Liver (tissue), 10 donors: ENCODE measurements at places on chromosomes 7 and 10. TPM values are rescaled to one million over a fixed set of nuclear protein-coding genes. Genes with fewer than 3 reads are reported as not detected.

SLC26A3 gene
- total RNA-seq, result under 0.01 TPM

GPRIN2 gene
- total RNA-seq, result 1.3 TPM

GIMAP7 gene
- total RNA-seq, result 4.8 TPM

CYP26C1 gene
- 0.09 TPM for total RNA-seq

GPR15LG gene
- not detected for total RNA-seq

PRPS1L1 gene
- not detected for total RNA-seq

INA gene
- total RNA-seq, result not detected

ANKRD30A gene
- total RNA-seq, result not detected

AGR2 gene
- not detected for total RNA-seq

DNA sequence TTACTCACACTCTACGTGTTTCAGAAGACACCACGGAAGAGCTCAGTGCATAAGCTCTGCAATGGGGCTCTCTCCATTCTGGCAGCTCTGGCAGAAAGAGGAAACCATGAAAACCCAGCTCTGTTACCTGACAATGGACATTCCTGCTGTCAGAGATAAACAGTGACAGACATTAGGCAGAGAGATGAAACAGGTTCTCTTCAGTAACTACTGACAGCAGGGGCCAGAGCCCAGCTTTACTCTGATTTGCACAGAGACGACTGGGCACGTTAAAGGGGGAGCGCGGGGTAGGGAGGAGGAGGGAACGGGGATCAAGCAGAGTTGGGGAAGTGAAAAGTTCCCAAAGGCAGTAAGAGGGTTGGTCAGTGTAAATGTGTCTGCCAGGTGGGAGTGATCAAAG, 206.1 kb downstream of the RAMP3 start:
- DNase-seq, result no peak

DNA sequence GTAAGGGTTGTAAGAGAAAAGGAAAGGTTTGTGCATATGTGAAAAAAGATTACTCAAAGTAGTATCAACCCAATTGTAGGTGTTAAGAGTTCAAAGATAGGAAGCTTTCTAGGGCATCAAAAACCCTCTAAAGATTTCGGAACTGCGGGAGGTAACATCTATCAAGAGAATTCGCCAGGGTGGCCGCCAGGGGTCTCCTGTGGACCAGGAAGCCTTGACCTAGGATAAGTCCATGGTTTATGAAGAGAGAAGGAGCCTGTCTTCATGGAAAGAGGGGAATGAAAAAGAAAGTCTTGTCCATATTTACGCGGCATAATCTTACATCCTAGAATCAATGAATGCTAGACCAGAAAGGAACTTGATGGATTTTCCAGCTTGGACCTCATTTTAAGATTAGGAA, 140.7 kb upstream of the CALCR start:
- DNase-seq, result peak; percentile 45

DNA sequence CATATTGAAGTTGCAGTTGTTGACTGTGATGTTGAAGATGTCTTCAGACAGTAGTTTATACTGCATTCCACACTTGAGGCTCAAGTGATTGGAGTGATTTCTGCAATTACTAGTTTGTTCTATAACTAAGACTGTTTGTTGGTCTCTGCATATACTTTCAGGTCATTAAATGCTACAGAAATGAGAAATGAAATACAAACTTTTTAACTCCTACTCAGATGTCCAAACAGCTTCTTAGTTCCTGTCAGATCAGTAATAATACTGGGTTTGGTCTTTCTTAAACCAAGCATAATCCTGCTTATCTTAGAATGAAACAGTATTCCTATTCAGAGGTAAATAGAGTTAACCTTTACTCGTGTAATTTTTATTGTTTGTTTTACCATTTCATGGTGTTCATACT, 115.9 kb downstream of the CCNY start:
- DNase-seq, result no peak

DNA sequence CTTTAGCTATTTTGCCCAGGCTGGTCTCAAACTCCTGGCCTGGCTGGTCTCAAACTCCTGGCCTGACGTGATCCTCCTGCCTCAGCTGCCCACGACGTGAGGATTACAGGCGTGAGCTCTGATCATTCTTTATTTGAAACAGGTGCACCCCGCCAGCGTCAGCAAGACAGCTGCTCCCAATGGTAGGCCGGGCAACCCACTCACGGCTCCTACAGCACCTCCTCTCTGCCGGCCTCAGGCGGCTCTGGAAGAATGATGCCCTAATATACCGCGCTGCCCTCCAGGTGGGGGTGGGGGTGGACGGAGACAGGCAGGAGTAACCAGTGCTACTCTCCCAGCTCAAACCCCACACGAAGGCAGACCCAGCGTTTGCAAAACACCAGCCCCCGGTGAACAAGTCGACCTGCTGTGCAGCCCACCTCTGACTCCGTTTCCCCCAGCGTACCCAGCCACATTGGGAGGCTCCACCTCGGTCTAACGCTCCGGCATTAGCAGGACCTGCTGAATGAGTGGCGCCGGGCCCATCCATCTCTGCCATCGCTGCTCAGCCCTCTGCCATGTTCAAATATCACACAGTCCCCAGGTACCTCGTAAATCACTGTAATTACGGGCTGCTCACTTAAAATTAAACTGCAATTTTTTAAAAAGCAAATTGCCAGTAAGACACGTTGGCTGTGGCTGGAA, 148.6 kb downstream of the ELFN1 start:
- DNase-seq, result no peak

DNA sequence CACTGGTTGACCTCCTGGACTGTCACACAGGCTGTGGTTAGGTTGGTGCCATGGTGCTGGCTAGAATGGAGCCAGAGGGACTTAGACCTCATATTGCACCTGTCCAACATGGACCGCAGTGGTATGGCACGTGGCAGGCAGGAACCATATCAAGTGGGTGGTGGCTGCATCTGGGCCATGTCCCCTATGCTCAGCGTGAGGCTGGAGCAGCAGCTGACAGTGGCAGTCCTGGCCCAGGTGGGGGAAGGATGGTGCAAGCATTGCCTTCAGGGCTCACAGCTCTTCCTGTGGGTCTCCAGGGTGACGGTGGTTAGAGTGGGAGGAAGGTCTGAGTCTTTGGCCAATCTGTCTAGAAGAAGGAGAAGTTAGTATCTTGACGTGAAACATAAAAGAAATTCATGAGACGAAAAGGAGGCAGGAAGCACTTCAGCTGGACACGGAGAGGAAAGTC, 54.5 kb upstream of the PFKFB3 start:
- DNase-seq, result no peak

DNA sequence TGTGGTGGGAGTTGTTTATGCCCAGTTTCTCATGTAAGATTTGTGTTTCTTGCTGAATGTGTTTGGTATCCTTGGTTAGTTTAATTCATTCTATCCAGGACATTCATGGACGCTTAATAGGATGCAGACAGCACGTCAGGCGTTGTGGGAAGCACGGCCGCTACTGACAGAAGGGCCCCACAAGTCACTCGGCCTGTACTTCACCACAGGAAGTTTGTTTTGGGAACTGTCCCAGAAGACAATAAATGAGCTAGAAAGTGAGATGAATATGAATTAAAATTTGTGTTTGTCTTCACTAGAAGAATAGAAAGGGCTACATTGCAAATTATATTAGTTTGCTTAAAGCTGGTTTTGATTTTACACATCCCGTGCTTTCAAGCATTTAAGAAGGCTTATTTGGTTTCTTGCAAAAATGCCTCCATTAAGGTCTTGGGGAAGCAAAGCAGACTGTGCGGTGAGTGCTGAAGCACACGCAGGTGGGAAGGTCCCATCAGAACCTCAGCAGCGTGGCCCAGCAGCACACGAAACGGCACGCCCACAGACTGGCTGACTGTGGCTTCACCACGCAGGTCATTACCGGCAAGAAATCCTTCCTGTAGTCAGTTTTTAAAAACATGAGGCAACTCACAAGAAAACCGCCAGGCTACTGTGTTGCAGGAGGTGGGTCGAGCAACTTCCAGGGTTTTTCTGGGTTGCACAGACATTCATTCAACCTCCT, 74.1 kb downstream of the VIPR2 start:
- peak; percentile 14 for DNase-seq

DNA sequence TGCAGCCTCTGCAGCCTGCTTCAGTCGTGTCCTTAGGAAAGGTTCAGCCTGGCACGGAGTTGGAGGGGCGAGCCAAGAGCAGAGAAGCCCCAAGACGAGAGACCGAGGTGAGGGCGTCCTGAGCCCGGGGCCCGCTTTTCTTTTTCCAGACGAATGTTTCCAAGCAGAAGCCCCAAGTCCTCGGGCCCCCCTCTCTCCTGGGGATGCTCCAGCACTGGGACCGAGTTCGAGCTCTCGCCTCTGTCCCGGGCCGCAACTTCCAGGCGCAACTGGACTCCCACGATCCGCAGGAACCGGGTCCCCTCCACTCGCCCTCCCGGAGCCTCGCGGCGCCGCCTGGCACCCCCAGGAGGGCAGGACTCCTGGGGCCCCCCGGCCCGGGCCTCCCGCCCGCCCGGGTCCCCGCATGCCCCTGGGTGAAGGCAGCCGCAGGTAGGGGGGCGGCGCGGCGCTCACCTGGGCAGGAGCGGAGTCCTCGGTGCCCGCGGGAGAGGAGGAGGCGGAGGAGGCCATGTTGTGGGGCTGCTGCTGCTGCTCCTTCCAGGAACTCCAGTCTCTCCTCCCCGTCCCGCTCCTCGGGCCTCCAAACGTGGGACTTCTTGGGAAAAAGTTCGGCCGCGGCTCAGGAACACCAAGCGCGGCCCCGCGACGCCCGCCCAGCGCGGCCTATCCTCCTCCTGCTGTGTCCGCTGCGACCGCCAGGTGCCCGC, 45.3 kb upstream of the CDK1 start:
- no peak for DNase-seq

DNA sequence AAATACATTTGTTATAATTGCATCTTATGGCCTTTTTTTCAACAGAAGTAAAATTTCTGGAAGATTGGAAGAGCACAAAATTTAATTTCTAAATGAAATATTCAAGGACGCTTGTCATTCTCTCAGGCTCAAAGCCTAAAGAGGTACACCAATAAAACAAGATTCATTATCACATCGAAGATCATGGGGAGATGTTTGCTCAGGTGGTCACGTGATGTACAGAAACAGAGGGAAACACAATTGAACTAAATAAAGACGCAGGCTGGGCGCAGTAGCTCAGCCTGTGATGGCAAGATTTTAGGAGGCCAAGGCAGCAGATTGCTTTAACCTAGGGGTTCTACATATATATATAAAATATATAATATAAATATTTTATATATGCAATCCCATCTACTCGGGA, 37.3 kb upstream of the TMEM254 start:
- DNase-seq, result no peak

DNA sequence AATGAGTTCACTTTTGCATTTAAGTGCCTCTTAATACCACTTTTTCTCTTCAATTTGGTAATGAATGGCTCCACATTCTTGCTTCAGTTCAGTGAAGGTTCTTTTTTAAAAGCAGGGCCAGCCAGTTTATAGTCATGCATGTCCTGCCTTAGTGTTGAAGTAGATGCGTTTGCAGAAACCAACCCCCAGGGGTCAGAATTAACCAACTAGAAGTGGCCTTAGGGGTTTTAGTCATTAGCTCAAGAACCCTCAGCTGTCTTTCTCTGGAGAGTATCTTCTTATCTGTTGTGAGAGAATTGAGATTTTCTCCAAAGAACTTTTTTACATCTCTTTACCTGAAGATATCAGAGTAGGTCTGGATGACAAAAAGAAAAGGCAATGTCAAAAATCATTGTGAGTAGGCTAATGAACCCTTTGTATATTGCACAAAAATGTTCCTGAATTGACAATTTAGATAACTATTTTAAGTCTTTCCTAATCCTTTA, 82.2 kb downstream of the PIK3CG start:
- DNase-seq, result peak; percentile 61

DNA sequence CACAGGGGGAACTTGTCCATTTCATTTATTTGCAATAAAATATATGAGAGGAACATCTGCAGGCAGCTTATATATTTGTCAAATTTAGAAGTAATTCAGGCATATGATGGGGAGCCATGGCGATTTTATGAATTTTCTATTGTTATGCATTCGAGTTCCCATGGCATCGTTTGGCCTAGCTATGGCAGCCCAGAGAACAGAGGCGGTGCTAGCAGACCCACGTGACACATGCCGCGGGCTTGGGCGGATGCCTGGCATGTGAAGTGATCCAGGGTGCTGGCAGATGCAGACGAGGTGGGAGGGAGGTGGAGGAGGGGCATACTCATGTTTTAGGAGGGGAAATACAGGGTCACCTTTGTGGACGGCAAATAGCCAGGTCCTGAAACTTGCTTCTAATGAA, 560.0 kb upstream of the GALNT17 start:
- no peak for DNase-seq

DNA sequence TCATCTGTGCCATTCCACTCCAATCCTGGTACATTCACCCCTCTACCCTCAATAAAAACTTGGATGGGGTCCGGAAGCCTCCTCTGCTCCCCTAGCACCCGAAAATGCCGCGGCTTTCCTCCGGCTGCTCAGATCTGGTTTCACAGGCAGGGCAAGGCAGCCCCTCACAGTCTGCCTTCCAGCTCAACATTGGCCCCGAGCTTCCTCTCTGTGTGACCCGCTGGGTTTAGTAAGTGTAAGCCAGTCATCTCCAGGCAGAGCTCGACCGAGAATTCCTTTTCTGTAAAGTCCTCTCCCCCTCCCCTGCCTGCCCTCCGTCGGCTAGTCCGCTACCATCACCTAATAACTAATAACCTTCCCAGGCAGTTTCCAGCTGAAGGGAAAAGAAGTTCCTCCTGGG, 3.4 kb downstream of the INHBA start:
- DNase-seq, result no peak

DNA sequence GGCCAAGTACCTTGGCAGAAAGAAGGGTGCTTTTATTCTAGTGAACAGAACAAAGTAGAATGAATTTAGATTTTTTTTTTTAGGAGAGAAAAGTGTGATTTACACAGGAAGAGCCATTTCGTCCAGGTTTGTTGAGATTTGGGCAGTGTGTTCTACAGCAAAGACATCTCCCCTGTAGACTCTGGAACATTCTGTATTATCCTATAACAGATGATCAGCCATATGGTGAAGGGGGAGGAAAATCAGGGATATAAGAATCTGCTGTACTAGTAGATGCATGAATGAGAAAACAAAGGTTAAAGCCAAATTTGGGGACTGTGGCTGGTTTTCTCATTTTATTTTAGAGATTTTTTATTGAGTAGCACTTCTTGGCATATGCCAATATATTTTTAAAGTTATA, 453.7 kb upstream of the LRRTM3 start:
- DNase-seq, result no peak

GRCh38 chr10:120770496-120770895, 80.7 kb upstream of the WDR11 start:
- no peak for DNase-seq
